Osteocyte (in vitro differentiated cells): ENCODE measurements at places on chromosomes 7 and 10. TPM values are rescaled to one million over a fixed set of nuclear protein-coding genes. Genes with fewer than 3 reads are reported as not detected.

DNA sequence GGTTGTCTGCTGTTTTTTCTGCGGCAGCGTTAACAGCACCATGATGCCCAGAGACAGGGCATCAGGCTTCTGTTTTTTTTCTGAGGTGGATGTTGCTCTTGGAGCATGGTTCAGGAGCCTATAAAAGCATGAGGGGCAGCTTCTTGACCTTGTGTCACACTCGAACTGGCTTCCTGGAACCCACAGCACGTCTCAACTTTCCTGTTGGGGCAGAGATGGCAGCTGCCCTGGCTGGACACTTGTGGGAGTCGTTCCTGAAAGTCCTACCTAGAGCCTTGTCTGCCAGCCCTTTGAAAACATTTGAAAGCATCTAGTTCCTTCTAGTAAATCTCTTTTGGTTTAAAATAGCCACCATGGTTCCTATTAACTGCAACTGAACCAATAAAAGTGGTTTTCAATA is 28.9 kb upstream of the PRKAG2 start:
- H3K4me1 ChIP-seq: no peaks in the 10 kb centered on the region
- no peak for DNase-seq
- H3K36me3 ChIP-seq: no peaks in the 10 kb centered on the region
- no peak overlapping the region for H3K27ac ChIP-seq

Gene TMEM140
- total RNA-seq: 0.18 TPM in 1 of 2 replicates, not detected in the other

GRCh38 chr7:2225336-2225735 is 7.4 kb downstream of the MAD1L1 start:
- H3K27ac ChIP-seq: no peak overlapping the region
- H3K36me3 ChIP-seq: peaks cover 28% of the 10 kb centered on the region
- H3K27me3 ChIP-seq: no peaks in the 10 kb centered on the region
- no peaks in the 10 kb centered on the region for H3K4me1 ChIP-seq
- no peak overlapping the region for H3K4me3 ChIP-seq

- H3K4me1 ChIP-seq: peaks cover 74% of the 10 kb centered on the region
- no peak overlapping the region for H3K4me3 ChIP-seq
- no peaks in the 10 kb centered on the region for H3K27me3 ChIP-seq
- no peaks in the 10 kb centered on the region for H3K36me3 ChIP-seq
- no peak for DNase-seq
These were observed 3.1 kb downstream of the AGMO start for GRCh38 chr7:15558756-15559155.

DNA sequence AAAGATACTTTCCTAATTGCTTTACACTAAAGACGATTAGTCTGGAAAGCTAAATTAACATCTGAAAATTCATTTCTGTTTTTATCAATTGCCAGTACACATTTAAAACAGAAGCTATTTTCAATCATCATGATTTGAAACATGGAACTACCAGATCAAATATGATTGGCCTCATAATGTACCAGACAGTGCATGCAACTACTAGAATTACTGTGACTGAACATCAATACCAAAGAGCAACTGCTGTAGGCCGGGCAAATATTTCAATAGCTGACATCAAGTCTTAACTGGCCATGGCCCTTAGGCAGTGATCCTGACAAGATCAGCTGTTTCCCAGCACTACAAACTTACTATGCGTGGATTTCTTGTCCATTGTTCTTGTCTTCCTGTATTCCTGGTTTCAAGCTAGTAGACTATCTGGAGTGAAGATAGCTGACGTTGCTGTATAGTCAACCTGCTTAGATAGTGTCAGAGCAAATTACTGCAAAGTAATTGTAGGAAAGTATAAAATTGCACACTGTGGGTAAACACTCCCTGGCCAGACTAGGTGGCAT is 21.7 kb upstream of the WNT16 start:
- H3K4me1 ChIP-seq: peaks cover 33% of the 10 kb centered on the region
- no peak overlapping the region for H3K4me3 ChIP-seq

Gene KCNMA1
- total RNA-seq: 95.5 and 98.1 TPM in 2 replicates

Gene OR9A2
- not detected in 2 replicates for total RNA-seq

DNA sequence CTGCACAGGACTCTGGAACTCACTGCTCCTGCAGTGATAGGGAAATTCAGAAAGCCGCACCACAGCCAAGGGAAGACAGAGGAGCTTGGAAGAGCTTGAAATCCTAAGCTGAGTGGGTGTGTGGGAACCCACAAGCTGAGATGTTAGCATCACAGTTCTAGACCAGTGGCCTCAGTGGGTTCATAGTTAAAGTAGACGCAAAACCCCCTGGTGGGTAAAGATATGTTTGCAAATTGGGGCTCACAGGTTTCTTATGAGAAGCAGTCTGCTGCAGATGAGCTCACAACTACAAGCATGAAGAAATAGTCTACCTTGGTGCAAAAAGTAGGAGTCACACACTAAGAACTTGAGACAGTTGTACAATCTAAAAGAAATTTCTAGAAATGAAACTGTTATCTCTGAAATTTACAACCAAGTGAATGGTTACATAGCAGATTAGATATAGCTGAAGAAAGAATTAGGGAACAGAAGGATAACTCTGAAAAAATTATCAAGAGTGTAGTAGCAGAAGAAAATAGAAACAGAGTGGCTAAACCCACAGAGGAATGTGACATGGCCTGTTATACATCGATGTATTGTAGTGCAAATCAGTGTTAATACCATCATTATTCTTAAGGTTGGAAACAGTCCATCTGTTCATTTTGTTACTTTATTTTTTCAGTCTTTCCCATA is 77.2 kb downstream of the DYNC2I1 start:
- peak; percentile 46 for DNase-seq
- no peak overlapping the region for H3K27ac ChIP-seq
- H3K4me1 ChIP-seq: no peaks in the 10 kb centered on the region
- no peaks in the 10 kb centered on the region for H3K27me3 ChIP-seq
- H3K4me3 ChIP-seq: no peak overlapping the region

DNA sequence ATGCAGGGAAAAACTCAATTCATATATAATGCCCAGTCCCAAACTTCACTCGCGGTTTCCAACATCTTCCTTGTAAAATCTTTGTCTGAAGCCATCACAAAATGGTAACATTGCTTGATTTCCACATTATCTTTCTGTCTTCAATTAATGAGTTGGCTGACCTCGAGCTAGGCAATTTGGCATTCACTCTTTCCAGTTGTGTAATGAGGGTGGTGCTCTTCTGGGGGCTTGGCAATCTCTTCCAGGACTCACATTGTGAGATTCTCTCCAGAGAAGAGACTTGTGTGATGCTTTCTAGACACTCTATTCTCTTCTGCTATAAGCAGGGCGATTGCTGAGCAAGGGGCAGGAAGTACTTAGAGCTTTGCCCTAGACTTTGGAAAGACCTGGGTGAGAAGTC is 179.5 kb downstream of the JCAD start:
- no peaks in the 10 kb centered on the region for H3K27me3 ChIP-seq
- no peak overlapping the region for H3K4me3 ChIP-seq
- H3K27ac ChIP-seq: no peak overlapping the region
- no peaks in the 10 kb centered on the region for H3K36me3 ChIP-seq

DNA sequence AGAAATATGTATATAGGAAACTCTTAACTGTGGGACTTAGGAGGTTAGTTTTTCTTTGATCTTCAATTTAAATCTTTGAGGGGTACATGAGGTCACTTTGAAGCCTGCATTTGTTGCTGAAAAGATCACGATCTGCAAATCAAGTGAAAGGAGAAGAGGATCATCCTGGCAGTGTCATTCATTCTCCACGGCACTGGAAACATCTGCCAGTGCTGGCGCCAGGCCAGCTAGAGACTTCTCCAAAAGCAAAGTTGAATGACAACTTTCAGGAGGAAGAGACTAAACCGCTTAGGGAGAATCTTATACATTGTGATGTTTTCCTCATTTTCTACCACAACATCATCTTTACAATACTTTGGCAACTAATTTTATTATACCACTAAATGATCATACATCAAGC is 42.5 kb downstream of the MRC1 start:
- H3K27me3 ChIP-seq: peaks cover 8% of the 10 kb centered on the region
- peaks cover 3% of the 10 kb centered on the region for H3K4me1 ChIP-seq
- no peak overlapping the region for H3K27ac ChIP-seq
- no peak overlapping the region for H3K4me3 ChIP-seq
- DNase-seq: no peak
- H3K36me3 ChIP-seq: no peaks in the 10 kb centered on the region

Gene TUBAL3
- not detected in 2 replicates for total RNA-seq

Gene GLI3
- total RNA-seq: 57.0 and 57.9 TPM in 2 replicates

Gene CYP2C9
- not detected in 2 replicates for total RNA-seq

DNA sequence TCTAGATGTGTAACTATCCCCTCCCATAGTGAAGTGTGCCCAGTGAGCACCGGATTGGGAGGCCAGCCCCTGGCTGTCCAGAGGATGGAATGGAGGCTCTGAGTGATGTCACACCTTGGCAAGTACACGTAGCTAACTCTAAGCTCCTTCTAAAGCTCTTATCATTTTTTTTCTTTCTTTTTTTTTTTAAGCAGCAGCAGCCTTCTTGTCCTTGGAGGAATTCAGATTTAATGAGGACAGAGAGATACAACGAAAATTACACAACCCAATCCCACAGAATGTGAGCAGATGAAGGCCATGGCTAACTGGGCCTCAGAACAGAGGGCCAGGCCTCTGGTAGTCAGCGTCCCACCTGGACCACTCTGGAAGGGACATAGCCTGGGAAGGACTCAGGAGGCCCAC is 11.3 kb downstream of the TNS3 start:
- peak overlapping the region; percentile 84 for H3K27ac ChIP-seq
- H3K36me3 ChIP-seq: peaks cover 10% of the 10 kb centered on the region
- no peaks in the 10 kb centered on the region for H3K27me3 ChIP-seq
- peak overlapping the region; percentile 19 for H3K4me3 ChIP-seq
- no peak for DNase-seq

DNA sequence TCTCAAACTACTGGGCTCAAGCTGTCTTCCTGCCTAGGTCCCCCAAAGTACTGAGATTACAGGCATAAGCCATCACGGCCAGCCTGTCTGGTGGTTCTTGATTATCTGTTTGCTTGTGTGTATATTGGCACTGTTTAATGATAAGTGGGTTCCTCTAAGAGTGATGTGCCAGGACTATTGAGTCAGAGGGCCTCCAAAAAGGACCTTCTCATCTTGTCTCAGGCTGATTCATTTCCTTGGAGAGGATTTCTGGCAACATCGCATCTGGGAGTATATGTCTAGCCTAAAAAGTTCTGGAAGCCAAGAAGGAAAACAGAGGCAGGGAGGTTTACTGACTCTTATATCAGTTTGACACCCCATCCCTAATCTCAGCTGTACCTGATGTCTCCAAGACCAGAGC is 27.1 kb upstream of the AKAP9 start:
- H3K36me3 ChIP-seq: no peaks in the 10 kb centered on the region
- H3K27me3 ChIP-seq: peaks cover 17% of the 10 kb centered on the region
- DNase-seq: no peak
- no peaks in the 10 kb centered on the region for H3K4me1 ChIP-seq

DNA sequence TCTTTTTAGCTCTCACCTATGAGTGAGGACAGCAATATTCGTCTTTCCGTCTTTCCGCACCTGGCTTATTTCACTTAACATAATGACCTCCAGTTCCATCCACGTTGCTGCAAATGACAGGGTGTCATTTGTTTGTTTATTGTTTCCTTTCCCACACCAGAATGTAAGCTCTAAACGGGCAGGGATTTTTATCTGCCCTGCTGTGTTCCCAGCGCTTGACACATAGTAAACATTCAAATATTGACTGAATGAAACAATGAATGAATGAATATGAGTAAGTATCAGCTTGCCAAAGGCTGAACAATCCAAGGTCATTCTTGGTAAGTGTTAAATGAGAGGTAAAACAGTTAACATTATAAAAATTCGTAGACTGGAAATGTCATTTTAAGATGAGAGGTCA is 12.8 kb downstream of the SH3PXD2A start:
- H3K36me3 ChIP-seq: no peaks in the 10 kb centered on the region
- H3K4me3 ChIP-seq: no peak overlapping the region
- DNase-seq: no peak
- H3K4me1 ChIP-seq: peaks cover 7% of the 10 kb centered on the region
- H3K27me3 ChIP-seq: peaks cover 2% of the 10 kb centered on the region

Gene BTBD16
- not detected in 2 replicates for total RNA-seq

Gene POMZP3
- total RNA-seq: 9.6 and 11.4 TPM in 2 replicates
